ENCODE measurements at places on chromosomes 7 and 10.

GRCh38 chr7:106757846-106758245 lies 96.9 kb upstream of the CCDC71L start:
- H3K4me1 ChIP-seq: no peaks in the 10 kb centered on the region
- no peaks in the 10 kb centered on the region for H3K36me3 ChIP-seq
- H3K4me3 ChIP-seq: no peak overlapping the region
- no peak overlapping the region for H3K27ac ChIP-seq
- peaks cover 12% of the 10 kb centered on the region for H3K27me3 ChIP-seq

DNA sequence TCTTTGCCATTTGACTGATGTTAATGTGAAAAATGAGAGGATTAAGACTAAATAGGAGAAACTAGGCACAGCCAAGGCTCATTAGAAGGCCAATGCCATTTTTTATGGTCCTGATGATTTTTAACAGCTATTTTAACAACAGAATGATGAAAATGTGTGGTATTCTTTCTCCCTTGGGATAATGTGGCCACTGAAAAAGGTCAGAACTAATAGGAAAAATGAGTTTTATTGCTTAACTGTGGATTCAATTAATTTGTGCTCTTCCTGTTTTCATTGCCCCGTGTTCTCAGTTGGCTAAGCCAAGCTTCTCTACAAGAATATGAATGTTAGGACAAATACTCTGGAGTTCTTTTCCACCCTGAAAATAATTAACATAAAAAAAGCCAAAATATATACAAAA lies 56.6 kb downstream of the BMPER start:
- H3K36me3 ChIP-seq: no peaks in the 10 kb centered on the region
- no peaks in the 10 kb centered on the region for H3K4me1 ChIP-seq
- no peak for DNase-seq
- no peaks in the 10 kb centered on the region for H3K27me3 ChIP-seq

DNA sequence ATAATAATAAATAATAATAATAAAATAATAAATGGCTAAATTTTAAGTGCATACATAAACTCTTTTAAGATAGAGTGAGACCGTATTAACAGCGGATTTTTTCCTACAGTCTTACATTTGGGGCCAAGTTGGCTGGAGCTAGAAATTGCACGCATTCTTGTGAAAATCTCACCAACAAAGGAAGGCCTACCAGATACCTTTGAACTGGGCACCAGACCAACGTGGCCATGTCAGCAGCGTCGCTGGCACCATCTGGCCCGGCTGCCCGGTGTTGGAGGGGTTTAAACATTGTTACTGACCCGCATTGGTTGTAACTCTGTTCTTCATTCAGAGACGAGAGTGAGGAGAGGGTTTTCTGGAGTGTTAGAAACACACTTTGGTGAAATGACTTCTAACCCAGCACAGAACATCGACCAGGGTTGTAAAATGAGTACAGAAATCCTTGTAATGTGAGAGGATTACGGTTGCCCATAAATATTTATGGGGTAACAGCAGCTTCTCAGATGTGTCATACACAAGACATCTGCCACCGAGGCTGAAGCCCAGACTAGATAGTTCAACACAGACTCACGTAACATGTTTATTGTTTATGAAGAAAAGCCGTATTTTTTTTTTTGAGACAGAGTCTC lies 34.6 kb upstream of the UNCX start:
- no peaks in the 10 kb centered on the region for H3K4me1 ChIP-seq
- peaks cover 29% of the 10 kb centered on the region for H3K27me3 ChIP-seq
- no peak overlapping the region for H3K27ac ChIP-seq

GRCh38 chr10:77770081-77770867 lies 132.7 kb upstream of the KCNMA1 start:
- H3K4me3 ChIP-seq: no peak overlapping the region
- H3K4me1 ChIP-seq: peaks cover 6% of the 10 kb centered on the region
- H3K27ac ChIP-seq: no peak overlapping the region
- no peaks in the 10 kb centered on the region for H3K27me3 ChIP-seq
- no peak for DNase-seq
- peaks cover 3% of the 10 kb centered on the region for H3K36me3 ChIP-seq

GRCh38 chr10:127872871-127873600 lies 19.7 kb downstream of the CLRN3 start:
- DNase-seq: no peak
- no peak overlapping the region for H3K4me3 ChIP-seq
- H3K36me3 ChIP-seq: no peaks in the 10 kb centered on the region

GRCh38 chr10:117164592-117165537 lies 26.8 kb upstream of the VAX1 start:
- H3K36me3 ChIP-seq: peaks cover 10% of the 10 kb centered on the region
- H3K27ac ChIP-seq: no peak overlapping the region
- no peak for DNase-seq
- peak overlapping the region; percentile 8 for H3K4me3 ChIP-seq
- H3K4me1 ChIP-seq: peaks cover 18% of the 10 kb centered on the region
